ENCODE measurements at places on chromosomes 12 and 14.

GRCh38 chr12:47131011-47131410 lies 51.3 kb upstream of the AMIGO2 start:
- no peak for DNase-seq

DNA sequence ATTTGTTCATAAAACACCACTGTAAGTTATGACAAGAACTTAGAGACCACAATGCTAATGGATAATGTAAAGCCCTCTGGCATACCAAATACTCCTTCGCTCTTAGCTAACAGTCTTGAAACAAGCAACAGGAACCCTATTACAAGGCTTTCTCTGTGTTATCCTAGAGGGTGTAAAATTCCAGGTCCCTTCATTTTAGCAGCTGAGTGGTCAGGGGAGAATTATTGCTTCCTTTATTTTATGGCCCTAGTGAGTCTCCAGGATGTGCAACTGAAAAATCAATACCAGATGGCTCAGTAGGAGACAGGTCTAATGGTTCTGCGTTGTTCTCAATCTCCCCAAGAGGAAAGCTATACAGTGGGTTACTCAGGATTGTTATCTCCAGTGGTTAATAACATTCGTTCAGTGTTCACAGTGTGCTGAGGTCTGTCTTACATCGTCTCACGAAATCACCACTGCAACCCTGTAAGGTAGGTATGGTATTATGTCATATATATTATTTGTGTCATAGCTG lies 172.7 kb upstream of the CNOT2 start:
- DNase-seq: no peak

GRCh38 chr14:22601456-22601855 lies 3.4 kb downstream of the ABHD4 start:
- no peak for DNase-seq

GRCh38 chr12:6978611-6979011 lies 7.9 kb downstream of the EMG1 start:
- DNase-seq: no peak

GRCh38 chr12:10395390-10395998 lies 5.7 kb upstream of the KLRK1 start:
- peak; percentile 55 for DNase-seq

DNA sequence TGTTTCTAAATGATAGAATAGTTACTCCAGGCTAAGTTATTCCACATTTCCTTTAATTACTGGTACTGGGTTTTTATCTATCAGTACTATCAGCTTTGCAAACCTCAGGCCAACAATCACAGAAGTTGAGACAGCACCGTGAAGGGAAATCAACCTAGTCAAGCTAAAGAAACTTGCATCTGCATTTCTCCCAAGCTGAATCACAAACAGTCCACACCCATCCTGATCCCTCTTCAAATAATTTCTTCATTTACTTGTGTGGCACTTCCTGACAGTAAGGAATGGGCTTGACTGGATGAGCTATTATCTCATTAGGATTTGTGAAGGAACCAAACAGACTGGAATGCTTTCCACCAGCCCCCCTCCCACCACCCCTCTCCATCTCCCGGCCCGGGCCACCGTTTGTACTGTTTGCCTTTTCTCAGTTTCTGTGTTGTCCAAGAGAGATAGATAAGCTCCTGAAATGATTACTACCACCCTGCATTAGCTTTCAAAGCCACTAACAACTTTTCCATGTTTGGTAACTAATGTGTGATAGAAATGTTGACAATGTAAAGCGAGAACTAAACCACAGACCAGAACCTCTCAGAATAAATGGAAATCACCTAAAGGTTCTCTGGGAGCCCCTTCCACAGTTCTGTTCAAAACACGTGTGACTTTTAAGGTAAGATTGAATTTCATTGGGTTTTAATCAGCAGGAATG lies 236.3 kb downstream of the SLC25A21 start:
- no peak for DNase-seq
